Stimulated activated CD4-positive, alpha-beta T cell treated with anti-CD3 and anti-CD28 coated beads, Interleukin-1b, Interleukin-23, amount 100 ng/mL, for 1 hour (primary cell): ENCODE measurements at places on chromosomes 2 and 18.

DNA sequence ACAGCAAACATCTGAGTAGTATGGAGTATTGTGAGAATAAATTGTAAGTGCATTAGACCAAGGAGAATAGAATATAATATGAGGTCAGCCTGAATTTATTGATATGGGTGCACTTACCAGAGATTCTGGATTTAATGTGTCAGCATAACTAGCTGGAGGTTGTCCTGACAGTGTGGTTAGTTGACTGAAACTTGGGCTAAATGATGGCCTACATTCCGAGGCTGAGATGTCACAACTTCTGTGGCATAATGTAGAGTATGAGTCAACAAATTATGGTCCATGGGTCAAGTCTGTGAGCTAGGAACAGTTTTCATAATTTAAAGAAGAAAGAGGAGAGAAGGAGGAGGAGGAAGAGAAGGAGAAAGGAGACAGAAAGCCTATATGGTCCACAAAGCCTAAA is 127.6 kb downstream of the QPCT start:
- DNase-seq: no peak

GRCh38 chr2:95122197-95122551 is 566 bp upstream of the MRPS5 start:
- no peak for DNase-seq

- no peak for DNase-seq
These were observed 446 bp downstream of the COPS9 start for GRCh38 chr2:240135706-240136012.

- DNase-seq: no peak
These were observed 370 bp downstream of the KLHL29 start for GRCh38 chr2:23385351-23385747.

GRCh38 chr18:76259711-76260110 is 235.3 kb downstream of the ZNF516 start:
- DNase-seq: no peak

DNA sequence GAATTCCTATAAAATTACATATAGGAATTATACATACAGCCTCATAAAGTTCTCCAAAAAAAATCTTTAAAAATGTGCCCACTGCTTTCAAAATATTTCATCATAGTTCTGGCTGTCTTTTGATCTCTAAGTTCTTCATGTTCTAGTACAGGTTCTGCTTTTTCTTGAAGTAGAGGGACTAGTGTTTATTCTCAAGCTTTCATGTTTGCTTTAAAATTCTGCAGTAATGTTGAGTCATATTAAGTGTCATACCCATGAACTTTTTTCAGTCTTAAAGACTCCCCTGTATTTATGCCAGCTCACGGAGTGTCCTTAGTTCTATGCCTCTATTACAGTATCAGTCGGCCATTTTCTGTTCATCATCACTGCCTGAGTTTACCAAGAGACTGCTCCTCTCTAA is 54.8 kb upstream of the CCDC141 start:
- DNase-seq: no peak

DNA sequence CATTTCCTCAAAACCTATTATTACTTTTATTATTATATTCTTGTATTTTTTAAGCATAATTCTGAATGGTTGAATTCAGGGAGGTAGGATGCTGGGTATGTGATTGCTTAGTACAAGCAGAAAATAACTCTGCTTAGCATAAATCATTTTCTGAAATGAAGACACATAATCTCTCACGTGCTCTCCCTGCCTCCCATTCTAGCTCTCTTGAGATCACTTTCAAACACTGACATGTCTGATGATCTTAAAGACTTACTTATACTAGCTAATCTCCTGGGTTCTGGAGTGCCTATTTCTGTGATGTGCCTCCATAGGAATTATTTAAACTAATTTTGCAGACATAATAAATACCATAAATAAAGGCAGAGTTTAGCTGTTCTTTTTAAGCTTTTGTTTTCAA is 1136.0 kb downstream of the SUCLG1 start:
- no peak for DNase-seq

- no peak for DNase-seq
These were observed 368.5 kb downstream of the LRRTM1 start for GRCh38 chr2:79935771-79936657.

DNA sequence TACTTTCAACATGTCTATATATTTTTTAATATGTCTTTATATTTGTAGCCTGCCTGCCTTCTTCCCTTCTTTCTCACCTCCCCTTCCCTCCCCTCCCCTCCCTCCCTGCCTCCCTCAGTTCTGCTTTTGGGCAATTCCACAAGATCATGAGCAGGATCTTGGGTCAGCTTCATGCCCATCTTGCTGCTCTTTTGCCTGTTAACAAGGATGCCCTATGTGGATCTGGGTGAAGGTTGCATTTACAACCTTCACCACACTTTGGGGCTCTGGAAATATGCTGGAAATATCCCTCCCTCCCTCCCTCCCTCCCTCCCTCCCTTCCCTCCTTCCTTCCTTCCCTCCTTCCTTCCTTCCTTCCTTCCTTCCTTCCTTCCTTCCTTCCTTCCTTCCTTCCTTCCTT is 334.1 kb upstream of the FAM98A start:
- DNase-seq: no peak

- DNase-seq: no peak
These were observed 221.0 kb downstream of the WDR7 start for GRCh38 chr18:56872140-56872539.

- DNase-seq: no peak
These were observed 6.8 kb upstream of the PDK1 start for GRCh38 chr2:172549131-172549530.
